Spinal cord (tissue), 10 donors: ENCODE measurements at places on chromosomes 11 and 22.

- no peak for DNase-seq
Measured at GRCh38 chr11:64303109-64304031, 2.0 kb upstream of the ESRRA start.

- DNase-seq, result no peak
Measured at GRCh38 chr22:30362651-30363281, 6.0 kb downstream of the CCDC157 start.

GRCh38 chr11:41458641-41459040, 811 bp downstream of the LRRC4C start:
- peak; percentile 54 for DNase-seq

- DNase-seq, result no peak
Measured at GRCh38 chr11:1882265-1883238, 9.1 kb downstream of the PRR33 start.

DNA sequence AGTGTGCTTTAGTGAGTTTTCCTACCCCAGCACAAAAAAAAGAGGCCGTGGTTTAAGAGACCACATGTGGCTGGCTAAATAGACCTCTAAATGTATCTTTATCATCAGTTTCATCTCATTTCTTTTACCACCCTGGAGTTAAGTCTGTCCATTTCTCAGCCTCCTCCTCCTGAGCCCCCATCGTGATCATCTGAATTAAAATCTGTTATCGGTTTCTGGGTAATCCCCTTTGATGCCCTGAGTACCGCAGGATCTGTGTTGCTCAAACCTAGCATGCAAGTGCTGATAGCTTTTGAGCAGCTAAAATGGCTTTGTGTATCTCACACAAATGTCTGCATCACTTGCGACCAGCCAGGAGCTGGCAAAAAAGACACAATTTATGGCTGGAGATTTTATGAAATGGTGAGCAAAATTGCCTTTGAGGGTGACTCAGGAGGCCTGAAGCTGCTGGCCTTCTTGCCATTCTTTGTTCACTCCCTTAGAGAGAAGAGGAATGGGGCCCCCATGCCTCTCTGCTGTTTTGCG, 236.5 kb downstream of the NTM start:
- DNase-seq, result no peak

GRCh38 chr11:82724026-82724425, 9.6 kb downstream of the FAM181B start:
- peak; percentile 33 for DNase-seq

- no peak for DNase-seq
Measured at GRCh38 chr22:46484156-46484860, 53.1 kb downstream of the CELSR1 start.

DNA sequence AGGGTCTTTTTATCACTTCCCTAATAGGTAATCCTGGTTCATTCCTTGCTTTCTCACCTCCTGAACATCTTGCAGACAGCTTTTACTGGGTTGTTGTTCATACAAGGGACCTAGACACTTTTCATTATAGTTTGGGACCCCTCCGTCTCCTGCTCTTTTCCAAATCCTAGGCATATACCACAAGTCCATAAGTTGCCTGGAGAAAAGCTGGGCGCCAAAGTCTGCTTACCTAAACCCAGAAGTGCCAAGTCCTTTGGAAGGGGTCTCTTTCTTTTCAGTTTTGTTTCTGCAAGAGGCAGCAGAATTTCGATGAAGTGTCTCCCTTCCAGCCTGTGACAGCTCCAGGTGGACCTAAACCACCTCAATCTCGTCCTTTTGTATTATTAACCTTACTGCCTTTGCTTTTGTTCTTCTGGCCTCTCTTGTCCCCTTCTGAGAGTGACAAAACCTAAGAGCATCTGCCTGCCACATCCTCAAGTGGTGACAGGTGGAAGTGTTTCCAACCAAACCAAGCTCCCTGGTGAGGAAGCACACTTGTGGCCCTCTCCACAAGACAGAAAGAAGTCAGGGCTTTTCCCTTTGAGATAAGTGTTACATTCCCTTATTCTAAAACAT, 19.5 kb upstream of the P2RY6 start:
- no peak for DNase-seq

GRCh38 chr11:86143087-86144030, 74.5 kb upstream of the PICALM start:
- no peak for DNase-seq

GRCh38 chr11:45904309-45904915, 2.7 kb downstream of the FREY1 start:
- no peak for DNase-seq

- no peak for DNase-seq
Measured at GRCh38 chr11:2896047-2896446, 10.5 kb upstream of the CDKN1C start.

- DNase-seq, result no peak
Measured at GRCh38 chr11:114219559-114220349, 76.4 kb upstream of the NNMT start.

- no peak for DNase-seq
Measured at GRCh38 chr11:84408946-84409411, 1122.8 kb upstream of the CCDC90B start.

DNA sequence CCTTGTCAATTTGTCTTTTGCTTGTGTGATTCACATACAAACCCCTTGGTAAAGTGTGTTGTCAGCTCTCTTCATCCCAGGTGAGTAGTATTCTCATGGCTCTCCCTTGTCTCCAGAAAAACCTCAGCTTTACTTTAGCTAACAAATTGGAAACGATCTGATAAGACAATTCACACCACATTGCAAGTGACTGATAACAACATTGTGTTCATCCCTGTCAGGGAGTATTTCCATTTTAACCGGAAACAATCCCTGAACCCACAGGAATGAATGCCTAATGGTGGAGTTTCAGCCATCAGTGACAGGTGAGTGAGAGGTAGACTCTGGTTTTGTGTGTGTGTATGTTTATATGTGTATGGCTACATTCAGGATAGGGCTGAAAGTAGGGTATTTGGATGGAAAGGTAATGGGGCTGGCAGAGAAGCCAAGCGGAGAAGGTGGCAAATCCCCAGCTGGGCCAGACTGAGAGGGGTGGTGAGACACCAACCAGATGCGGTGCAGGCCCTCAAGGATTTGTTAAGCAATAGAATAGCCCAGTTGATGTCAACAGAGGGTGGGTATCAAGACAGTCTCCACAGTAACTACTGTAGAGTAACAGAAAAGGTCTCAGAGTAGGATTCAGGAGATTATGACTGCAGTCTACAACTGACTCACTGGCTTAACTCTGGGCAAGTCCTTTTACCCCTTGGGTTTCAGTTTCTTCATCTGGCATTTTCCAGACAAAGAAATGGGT, 7.6 kb downstream of the LRRC51 start:
- DNase-seq, result no peak

DNA sequence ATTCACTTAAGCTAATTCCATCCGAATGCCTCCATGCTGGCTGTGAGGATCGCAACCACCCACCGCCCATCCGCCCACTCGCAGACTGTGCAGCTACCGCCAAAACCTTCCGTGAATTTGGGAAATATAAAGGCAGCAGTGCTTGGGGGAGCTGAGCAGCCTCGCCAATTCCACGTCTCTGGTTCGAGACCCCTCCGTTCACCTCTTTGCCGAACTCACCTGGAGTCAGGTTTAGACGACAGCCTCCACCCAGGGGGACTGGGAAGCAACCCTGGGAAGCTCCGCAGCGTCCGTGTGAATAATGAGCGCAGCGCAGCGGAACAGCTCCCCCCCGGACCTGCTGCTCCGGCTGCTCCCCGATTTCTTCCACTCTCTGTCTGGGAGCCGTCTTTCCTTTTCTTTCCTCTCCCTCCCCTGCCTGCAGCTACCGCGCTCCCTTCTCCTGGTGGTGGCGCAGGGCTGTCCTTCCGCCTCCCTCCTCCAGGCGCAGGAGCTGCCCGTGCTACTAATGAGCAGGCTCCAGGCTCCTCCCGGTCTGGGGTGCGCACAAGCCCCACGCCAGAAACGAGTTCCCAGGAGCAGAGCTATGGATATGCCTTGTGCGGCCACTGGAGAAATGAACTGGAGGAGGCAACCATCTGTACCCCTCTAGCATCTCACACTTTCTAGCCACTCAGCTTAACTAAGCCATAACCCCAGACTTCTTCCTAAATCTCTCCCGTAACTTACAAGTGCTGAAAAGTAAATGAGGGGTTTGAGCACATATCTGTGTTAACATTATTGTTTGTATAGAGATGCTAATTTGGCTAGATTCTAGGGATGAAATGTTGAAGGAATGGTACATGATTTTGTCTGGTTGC, 107.3 kb downstream of the XKR3 start:
- DNase-seq, result no peak

- DNase-seq, result no peak
Measured at GRCh38 chr11:84136926-84137325, 850.8 kb upstream of the CCDC90B start.

GRCh38 chr11:102430158-102430836, 22.3 kb downstream of the TMEM123 start:
- DNase-seq, result no peak

DNA sequence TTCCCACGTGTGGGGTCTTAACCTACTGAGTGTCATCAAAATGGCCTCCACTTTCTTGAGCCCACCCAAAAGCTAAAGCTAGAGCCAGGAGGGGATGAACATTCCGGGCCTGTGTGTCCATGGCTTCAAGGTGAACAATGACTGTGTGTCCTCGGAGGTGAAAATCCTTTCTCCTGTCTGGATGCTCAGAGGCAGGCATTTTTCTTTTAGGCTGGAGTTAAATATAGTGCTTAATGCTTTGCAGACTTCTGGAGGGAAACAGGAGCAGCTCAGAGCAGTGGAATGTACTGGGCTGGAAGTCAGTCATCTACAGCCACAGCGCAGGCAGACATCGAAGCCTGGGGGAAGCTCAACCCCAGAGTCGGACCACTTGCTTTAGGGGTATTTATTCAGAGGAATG, 68.6 kb upstream of the TMEM45B start:
- no peak for DNase-seq

GRCh38 chr11:128399251-128400121, 187.9 kb downstream of the ETS1 start:
- no peak for DNase-seq

DNA sequence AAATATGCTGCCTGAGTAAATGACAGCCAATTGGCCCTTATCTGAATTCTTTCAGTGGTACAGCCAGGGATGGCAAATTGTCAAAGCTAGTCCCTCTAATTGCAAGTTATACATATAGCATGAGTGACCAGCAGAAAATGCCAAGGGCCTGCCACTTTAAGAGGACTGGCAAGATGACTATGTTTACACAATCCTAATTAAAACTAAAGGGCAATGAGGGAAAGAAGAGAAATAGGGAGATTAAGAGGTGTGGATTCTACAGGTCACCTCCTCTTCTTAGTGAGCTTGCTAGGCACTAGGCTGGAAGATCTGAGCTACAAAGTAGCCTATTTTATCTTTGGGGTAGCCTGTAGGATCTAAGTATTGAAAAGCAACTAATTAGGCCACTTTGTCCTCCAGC, 13.5 kb downstream of the NUMA1 start:
- no peak for DNase-seq

DNA sequence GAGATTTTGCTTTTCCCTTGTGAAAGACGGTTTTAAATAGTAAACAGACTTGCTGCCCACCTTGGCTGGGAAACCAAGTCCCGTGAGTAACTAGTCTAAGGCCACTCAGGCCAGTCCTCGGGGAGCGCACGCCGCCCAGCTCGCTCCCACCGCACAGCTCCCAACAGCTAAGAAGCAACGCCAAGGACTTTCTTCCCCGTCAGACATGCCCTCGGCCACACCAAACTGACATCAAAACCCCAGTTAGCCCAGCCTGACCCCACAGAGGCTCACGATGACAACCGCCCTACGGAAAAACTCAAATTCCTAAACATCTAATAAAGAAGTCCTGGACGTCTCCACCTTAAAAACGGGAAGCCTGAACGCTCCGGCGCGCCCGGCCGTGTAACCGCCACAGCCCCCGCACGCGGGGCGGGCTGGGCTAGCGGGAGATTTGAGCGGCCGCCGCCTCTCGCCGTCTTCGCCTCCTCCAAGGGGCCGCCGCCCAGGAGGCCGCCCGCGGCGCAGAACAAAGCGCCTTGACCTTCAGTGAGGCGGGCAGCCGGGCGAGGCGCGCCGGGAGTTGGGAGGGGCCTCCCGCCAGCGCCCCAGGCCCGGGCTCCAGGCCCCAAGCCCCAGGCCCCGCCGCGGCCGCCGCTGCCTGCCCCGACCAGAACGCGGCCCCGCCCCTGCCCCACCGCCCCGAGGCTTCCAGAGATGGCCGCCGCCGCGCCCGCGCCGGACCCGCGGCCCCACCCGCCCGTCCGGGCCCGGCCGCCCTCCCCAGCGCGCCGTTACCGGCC, 486 bp downstream of the NAP1L4 start:
- peak; percentile 24 for DNase-seq

DNA sequence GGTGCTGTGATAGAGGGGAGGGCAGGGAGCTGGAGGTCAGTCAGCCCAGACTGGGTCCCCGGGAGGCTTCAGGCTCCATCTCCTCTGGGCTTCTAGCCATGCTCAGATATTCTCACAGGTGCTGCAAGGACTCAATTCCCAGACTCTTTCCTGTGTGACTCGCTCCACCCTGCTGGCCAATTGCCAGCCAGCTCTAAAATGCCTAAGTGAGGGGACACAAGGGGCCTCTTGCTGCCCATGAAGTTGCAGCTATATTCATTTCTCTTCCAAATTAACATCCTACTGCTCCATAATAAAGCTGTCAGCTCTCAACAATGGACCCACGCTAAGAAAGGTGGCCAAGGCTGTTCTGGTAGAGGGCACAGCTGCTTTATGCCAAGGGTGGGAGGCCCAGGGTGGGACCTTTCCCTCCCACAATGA, 101.5 kb downstream of the PLEKHA7 start:
- DNase-seq, result no peak

GRCh38 chr22:46764140-46764680, 1.8 kb downstream of the TBC1D22A start:
- no peak for DNase-seq

DNA sequence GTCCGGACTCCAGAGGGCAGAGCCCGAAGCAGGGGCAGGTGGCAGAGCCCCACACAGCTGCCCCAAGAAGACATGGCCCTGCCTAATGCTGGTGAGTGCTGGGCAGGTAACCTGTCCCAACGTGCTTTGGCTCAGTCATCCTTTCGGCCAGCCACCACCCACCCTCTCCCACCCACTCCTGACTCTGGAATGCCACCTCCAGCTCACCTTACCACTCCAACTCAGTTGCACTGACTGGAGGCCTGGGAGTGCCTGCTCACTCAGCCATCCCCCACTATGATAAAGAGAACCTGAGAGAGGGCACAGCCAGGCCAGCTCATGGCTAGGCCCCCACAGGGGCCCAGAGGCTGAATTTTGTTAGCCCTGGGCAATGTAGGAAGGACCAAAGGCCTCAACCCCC, 53.8 kb upstream of the MPEG1 start:
- no peak for DNase-seq

GRCh38 chr22:36552289-36552688, 23.3 kb upstream of the EIF3D start:
- no peak for DNase-seq

GRCh38 chr11:131297441-131297840, 73.0 kb upstream of the NTM start:
- DNase-seq, result no peak

- DNase-seq, result no peak
Measured at GRCh38 chr11:47992959-47993820, 12.8 kb downstream of the PTPRJ start.
